ENCODE measurements at places on chromosomes 2 and 18.

DNA sequence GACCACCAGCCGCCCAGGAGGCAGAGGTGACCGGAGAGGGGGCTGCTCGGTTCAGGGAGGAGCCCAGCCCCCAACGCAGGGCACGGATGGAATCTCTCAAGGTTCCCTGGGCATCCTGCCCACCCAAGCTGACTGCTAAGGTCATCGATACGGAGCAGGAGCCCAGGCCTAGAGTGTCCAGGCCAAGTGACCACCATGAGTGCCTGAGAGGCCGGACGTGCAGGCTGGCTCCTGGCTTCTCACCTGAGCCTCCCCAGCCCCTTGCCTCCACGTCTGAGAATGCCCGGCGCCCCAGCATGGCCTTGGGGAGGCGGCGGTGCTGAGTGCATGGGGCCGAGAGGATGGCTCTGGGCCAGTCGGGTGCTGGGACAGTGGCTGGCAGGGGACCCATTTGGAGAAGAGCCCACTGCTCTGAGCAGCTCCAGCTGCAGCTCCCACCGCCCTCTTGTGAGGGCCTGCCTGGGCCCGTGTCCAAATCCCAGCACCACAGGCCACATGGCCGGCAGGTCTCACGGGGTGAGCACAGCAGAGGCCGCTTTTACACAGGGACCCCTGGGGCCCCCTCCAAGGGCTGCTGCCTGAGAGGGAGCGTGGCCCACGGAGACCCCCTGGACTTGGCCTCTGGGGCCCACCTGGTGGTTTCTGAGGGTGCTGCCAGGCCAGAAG lies 102.8 kb upstream of the CTDP1 start:
- DNase-seq, result peak; percentile 42

DNA sequence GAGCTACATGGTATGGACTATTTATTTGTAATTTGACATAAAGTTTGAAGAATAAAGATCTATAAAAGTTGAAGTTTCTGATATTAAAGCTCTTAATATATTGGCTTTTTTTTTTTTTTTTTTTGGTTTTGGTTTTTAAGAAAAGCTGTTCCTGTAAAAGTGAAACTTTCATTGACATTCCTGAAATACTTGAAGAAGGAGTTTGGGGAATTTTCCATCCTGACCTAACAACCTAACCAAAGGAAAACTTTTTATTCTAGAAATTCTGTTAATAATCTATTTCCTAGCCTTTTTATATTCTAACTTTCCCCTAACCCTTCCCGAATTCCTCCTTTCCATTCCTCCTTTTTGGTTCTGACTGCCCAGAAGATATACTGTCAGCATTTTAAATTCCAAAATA lies 83.7 kb downstream of the ACSL3 start:
- no peak for DNase-seq

- DNase-seq, result no peak
These were observed 133.3 kb downstream of the ALPK2 start for GRCh38 chr18:58495634-58496033.

GRCh38 chr2:214578442-214578841 lies 167.6 kb downstream of the VWC2L start:
- no peak for DNase-seq

DNA sequence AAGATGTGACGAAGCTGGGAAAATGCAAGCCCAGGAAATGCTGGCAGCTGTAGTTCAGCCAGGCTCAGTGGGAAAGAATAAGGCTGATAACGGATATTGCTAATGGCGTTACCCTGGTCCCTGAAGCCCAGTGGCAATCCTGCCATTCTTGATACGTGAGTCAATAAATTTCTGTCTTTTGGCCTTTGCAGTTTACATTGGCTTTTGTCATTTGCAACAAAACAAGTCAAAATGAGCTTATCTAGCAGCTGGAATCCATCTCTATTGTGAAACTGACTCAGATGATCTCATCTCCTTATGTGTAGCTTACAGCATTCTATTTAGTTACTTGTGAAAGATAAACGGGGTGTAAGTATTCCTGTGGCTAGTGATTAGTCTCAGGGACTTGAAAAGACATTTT lies 43.8 kb downstream of the ARL6IP6 start:
- no peak for DNase-seq

- DNase-seq, result no peak
These were observed 289.7 kb downstream of the EPHA4 start for GRCh38 chr2:221282386-221282785.

- DNase-seq, result no peak
These were observed 687.8 kb downstream of the SLC4A3 start for GRCh38 chr2:220315098-220315823.

GRCh38 chr2:232959139-232959538 lies 53.9 kb downstream of the NGEF start:
- DNase-seq, result no peak

GRCh38 chr2:153786016-153786415 lies 85.7 kb upstream of the GALNT13 start:
- no peak for DNase-seq

- no peak for DNase-seq
These were observed 3.7 kb downstream of the RNF138 start for GRCh38 chr18:32095192-32095899.

- no peak for DNase-seq
These were observed 3.5 kb downstream of the KCNG2 start for GRCh38 chr18:79801217-79801616.

DNA sequence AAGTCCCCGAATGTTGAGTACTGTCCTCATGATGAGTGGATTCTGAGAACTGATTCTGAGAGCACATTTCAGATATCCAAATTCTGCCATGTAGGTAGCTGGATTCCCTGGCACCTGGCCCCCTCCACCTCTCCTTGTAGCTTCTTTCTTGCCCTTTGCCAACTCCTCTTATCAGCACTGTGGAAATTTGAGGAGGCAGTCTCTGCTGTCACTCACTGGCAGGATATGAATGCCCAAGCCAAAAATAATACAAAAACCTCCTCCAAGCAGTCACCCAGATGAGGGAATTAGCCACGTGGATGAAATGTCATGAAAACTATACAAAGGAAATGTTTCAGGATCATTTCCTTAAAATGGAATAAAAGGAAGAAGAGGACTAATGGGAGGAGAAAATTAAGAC lies 276.8 kb downstream of the SETBP1 start:
- DNase-seq, result no peak

DNA sequence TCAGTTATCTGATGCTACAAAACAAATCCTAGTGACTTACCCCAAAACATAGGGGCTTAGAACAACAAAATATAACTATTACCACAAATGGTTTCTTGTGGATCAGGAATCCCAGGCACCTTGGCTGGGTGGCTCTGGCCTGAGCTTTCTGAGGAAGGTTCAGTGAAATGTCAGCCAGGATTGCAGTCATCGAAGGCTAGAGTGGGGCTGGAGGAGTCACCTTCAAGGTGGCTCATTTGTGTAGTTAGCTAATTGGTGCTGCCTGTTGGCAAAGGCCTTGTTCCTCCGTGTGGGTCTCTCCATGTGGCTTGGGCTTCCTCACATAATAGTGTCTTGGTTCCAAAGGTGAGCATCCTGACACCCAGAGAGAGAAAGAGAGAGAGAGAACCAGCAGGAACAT lies 57.4 kb downstream of the COPS8 start:
- DNase-seq, result no peak

GRCh38 chr2:181846399-181847197 lies 44.9 kb upstream of the ITPRID2 start:
- DNase-seq, result no peak

GRCh38 chr2:144082327-144082726 lies 437.6 kb downstream of the ZEB2 start:
- no peak for DNase-seq

DNA sequence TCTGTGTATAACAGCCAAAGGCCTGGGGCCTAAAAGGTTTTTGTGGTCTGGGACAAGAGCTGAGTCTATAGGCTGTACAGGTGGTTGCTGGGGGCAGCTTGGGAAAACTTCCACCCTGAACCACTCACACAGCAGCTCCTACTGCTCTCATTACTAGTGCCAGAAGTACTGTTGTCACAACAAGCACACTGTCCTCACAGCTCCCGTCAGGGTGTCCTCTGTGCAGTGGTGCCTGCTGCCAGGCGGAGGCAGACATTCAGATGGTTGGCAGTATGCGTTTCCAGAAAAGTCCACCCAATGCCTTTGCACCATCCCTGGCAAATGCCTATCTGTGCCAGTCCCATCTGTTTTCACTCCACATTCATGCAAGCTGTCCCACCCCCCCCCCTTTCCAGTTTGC lies 58.5 kb downstream of the EPAS1 start:
- no peak for DNase-seq

GRCh38 chr2:146785101-146785500 lies 1059.7 kb upstream of the ACVR2A start:
- no peak for DNase-seq

- DNase-seq, result no peak
These were observed 7.3 kb downstream of the TGIF1 start for GRCh38 chr18:3457261-3457724.

DNA sequence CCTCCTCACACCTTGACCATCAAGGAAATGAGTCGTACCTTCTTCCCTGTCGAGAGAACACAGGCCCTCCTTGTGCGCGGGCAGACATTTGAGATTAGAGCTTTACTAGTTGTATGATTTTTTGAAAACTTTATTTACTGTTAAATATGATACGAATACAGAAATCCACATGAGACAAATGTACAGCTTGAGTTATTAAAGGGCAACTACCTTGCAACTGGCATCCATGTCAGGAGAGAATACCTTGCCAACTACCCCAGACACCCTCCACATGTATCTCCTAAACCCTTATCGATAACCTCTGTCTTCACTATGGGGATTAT lies 28.3 kb downstream of the KLHL23 start:
- DNase-seq, result no peak

- no peak for DNase-seq
These were observed 98.2 kb upstream of the MAPRE2 start for GRCh38 chr18:34942975-34943374.

DNA sequence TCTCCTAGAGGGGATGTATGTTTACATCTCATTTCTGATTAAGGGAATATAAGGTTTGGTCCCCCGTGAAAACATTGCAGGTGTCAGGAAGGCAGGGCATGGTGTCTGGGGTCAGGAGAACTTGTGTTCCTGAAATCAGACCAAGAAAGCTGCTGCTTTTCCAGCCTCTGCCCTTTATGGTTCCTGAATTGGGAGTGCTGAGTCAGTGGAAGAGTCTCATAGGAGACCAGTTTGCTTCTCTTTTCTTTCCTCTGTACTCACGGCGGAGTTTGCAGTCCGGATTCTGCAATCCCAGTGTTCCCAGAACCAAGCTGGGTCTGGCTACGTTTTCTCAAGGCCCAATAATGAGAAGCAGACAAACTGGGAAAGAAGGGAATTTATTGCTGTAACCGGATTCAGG lies 5.1 kb upstream of the MARCO start:
- DNase-seq, result no peak

- no peak for DNase-seq
These were observed 105.6 kb downstream of the PRPF40A start for GRCh38 chr2:152611458-152612231.

GRCh38 chr18:8424917-8425725 lies 184.1 kb upstream of the RAB12 start:
- DNase-seq, result no peak

- DNase-seq, result no peak
These were observed 79.6 kb upstream of the SKOR2 start for GRCh38 chr18:47331026-47331425.

GRCh38 chr18:55863876-55864275 lies 275.9 kb upstream of the TCF4 start:
- no peak for DNase-seq

- no peak for DNase-seq
These were observed 8.2 kb downstream of the BIN1 start for GRCh38 chr2:127098711-127099110.

- no peak for DNase-seq
These were observed 136.1 kb downstream of the SH3BP4 start for GRCh38 chr2:235087832-235088495.

DNA sequence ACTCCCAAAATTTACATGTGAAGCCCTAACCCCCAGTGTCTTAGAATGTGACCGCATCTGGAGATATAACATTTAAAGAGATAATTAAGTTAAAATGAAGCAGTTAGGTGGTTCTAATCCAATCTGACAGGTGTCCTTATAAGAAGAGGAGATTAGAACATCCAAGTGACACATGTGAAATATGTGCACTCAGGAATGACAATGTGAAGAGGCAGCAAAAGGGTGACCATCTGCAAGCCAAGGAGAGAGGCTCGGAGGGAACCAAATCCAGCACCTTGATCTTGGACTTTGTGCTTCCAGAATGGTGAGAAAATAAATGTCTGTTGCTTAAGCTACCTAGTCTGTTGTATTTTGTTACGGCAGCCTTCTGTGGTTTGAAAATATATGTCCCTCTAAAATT lies 165.4 kb downstream of the FIGN start:
- DNase-seq, result no peak

GRCh38 chr2:26561376-26561775 lies 79.8 kb downstream of the CIB4 start:
- no peak for DNase-seq

GRCh38 chr2:102782933-102783332 lies 21.1 kb downstream of the TMEM182 start:
- DNase-seq, result no peak

DNA sequence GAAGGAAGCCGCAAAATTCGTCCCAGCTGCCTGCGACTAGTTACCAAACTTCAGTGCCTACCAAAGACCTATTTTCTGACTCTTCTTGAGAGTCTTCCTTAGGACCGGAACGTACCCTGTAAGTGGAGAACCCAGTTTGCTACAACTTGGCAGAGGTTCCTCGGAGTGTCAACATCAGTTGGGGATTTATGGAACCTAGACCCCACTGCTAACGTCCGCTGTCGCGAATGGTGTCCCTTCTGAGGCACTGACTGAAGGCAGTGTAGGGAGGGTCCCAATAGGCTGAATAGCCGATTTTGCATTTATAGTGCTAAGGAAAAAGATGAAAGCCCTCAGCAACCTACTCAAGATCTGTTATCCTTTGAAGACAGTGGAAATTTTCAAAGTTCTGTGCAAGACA lies 568 bp upstream of the STK17B start:
- no peak for DNase-seq

DNA sequence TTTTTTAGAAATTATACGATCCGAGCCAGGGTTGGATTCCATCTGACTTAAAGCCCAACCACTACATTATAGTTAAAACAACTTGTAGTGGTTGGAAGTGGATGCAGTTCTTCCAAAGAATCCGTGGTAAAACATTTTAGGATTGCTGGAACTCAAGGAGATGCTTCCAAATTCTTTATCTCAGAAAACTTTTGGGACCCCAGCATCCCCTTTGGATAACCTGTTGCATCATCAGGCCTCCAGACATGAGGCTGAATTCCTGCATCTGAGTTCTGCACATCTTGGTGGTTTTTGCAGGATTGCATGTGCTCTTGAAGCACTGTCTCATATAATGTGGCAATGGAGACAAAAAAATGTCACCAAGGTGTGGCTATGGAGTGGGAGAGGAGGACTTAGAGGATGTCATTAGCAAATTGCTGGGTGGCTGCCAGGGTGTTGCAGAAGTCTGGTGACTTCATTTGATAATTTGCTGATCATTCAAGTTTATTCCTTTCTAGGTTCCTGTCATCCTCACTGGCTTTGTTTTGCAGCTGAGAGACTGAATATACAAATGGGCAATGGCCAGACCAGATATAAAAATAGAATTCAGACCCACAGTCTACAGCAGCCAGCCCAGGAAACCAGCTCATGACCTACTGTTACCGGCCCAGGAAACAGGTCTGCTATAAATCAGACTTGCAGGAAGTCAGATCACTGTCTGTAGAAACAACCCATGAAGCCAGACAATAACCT lies 207.7 kb downstream of the BCL2 start:
- DNase-seq, result no peak

- no peak for DNase-seq
These were observed 52.9 kb upstream of the APCDD1 start for GRCh38 chr18:10401521-10401920.

Measured in C1 segment of cervical spinal cord (tissue), 14 donors.